MG63 (cell line): ENCODE measurements at places on chromosomes 5 and 9. TPM values are rescaled to one million over a fixed set of nuclear protein-coding genes. Genes with fewer than 3 reads are reported as not detected.
A peak's percentile ranks its signal among the peaks of the same experiment; 100 is the strongest.

GRCh38 chr5:138626333-138626944 lies 51.2 kb upstream of the HSPA9 start:
- peak; percentile 50 for DNase-seq

DNA sequence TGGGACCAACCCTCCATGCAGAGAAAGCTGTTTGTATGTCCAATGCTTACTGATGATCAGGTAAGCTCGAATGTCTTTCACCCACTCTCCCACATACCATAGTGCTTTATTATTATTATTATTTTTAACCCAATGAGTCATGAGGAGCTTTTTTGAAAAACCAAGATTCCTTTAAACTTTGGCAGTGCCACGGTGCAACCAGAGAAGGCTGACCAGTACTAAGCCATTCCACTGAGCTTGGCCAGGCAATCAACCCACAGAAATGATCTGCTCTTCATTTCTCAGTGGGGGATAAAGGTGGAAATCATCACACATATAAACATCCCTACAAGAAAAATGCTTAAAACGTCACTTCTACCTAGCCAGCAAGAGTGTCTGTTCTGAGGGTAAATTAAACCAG lies 35.5 kb downstream of the JAKMIP2 start:
- peak; percentile 8 for DNase-seq

GRCh38 chr9:4865681-4866080 lies 72.9 kb downstream of the RCL1 start:
- DNase-seq, result no peak

Gene SPINK13
- total RNA-seq, result 0.30 TPM in 1 of 2 replicates, not detected in the other

Gene GABRA6
- not detected in 2 replicates for total RNA-seq

DNA sequence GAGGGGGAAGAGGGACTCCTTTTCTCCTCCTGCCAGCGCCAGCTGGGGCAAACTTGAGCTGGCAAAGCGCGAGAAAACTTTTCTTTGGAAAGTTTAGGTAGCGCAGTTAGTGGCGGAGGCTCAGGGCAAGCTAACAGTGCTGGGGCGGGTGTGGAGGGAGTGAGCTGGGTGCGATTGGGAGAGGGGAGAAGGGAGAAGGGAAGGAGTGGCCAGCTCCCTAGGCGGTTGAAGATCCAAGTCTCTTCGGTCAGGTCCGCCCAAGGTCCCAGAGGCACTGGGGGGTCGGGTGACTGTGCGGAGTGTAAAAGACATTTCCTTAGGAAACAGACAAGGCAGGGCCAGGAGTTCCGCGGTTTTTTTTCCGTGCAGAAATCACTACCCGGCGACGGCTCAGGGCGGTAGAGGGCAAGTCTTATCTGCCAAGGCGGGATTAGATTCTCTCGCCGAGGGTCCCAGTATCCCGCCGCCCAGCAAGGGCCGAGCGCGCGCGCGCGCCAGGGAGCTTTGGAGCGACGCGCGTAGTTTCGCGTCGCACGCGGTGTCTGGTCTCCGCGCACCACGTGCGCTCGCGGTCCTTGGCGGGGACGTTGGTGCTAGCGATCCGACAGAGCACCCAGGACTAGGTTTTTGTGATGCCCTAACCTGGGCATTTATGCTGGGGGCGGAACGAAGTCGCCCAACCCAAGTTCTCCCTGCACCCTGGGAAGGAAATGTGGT lies 33.6 kb upstream of the NFIB start:
- peak; percentile 96 for DNase-seq

Gene TRIM41
- total RNA-seq, result 31.9 and 43.0 TPM in 2 replicates

- no peak for DNase-seq
Observed at GRCh38 chr9:16121168-16121567, 568.3 kb downstream of the CCDC171 start.

- DNase-seq, result no peak
Observed at GRCh38 chr5:2249442-2249841, 366.7 kb upstream of the IRX4 start.

Gene TRIM52
- 3.9 and 5.8 TPM in 2 replicates for total RNA-seq

GRCh38 chr5:127094161-127094814 lies 21.0 kb upstream of the C5orf63 start:
- no peak for DNase-seq

Gene SPACA9
- total RNA-seq, result 2.4 and 7.0 TPM in 2 replicates

DNA sequence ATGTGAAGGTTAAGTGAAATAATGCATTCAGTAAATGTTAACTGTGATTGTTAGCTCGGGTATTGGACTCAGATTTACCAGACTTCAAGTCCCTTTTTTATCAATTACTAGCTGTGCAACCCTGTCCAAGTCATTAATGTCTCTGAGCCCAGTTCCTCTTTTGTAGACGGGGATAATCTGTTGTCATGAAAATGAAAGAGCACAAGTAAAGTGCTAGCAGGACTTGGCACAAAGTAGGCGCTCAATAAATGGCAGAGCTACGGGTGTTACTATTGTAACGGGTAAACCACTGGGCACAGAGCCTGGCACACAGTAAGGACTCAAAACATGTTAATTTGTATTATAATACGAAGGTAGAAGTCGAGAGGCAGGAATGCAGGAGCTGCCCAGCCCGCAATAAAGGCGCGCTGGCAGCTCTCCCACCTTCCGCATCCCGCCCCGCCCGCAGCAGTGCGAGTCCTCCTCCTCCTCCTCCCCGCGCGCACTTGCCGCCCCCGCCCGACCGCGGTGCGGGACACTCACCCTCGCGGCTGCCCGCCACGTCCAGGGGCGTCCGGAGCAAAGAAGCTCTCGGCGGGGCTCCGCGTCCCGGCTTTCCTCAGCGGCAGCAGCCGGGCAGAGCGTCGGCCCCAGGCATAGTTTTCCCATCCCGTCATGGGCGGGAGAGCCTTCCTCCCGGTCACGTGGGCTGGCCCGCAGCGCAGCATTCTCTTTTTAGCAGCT lies at the start of gene C1QTNF2:
Gene C1QTNF2 (minus strand): TSS at position 637 of the 723 bp plus-strand sequence. CDS start 15,615 bp downstream, outside the sequence.
- peak; percentile 79 for DNase-seq

Gene CD72
- 0.47 and 0.86 TPM in 2 replicates for total RNA-seq

DNA sequence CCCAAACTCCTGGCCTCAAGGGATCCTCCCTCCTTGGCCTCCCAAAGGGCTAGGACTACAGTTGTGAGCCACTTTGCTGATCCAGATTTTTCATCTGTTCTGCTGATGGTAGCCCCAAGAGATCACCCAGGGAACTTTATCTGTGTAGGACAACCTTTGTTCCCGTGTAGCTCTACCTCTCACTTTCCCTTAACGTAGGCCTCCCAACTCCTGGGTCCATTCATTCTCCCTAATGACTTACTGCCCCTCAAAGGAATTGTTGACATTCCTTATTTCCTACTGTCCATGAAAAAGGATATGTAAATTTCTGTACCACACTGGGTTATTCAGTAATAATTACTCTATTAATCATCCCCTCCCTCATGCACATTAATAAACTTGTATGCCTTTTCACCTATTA lies 51.0 kb upstream of the PHF24 start:
- no peak for DNase-seq

DNA sequence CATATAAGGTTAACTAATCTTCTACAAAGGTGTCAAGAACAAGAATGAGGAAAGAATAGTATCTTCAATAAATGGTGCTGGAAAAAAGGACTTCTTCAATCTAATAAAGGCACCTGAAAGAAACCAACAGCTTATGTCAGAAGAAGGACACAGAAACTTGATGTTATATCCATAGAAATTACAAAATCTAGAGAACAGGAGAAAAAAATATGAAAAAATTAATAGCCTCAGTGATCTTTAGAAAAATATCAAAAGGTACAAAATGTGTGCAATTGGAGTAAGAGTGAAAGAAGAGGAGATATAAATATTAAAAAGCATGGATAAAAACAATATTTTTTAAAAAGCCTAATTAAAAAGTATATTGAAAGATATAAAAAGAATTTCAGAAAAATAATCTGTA lies 18.8 kb upstream of the PRSS3 start:
- no peak for DNase-seq

Gene PCDHGB4
- total RNA-seq, result 0.17 and 0.26 TPM in 2 replicates

Gene PCDHGA11
- total RNA-seq, result not detected in 2 replicates

DNA sequence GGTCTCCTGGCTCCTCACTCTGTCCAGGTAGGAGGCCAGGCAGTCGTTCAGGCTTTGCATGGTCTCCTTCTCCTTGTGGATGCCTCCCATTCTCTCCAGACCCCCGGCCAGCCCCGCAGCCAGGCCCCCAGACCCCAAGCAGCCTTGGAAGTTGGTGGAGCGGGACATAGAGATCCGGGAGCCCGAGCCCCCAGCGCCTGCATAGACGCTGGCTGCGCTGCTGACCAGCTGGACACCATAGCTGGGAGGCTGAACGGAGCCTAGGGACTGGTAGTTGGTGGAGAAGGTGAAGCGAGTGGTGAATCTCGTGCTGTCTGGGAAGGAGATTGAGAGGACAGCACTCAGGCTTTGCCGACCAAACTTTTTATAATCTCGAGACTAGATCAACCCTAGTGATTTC lies 35.9 kb downstream of the FOXI1 start:
- no peak for DNase-seq

DNA sequence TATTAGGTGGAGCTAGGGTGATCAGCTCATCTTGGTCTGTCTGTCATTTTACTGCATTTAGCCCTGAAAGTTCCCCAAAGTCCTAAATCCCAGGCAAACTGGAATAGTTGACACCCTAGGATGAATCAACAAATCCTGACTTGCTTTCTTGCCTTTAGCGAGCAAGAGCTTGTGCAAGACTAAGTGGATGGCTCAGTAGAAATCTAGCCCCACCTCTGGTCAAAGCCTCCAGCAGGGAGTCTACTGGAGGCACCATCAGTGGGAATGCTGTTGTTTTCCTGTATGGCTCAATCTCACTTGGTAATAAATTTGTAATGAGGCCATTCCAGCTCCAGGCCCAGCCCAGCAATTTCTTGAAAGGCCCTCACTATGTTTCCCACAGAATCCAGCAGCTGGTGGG lies 43.7 kb upstream of the TRPC7 start:
- DNase-seq, result no peak

GRCh38 chr5:58505971-58506640 lies 14.9 kb downstream of the GAPT start:
- DNase-seq, result no peak

DNA sequence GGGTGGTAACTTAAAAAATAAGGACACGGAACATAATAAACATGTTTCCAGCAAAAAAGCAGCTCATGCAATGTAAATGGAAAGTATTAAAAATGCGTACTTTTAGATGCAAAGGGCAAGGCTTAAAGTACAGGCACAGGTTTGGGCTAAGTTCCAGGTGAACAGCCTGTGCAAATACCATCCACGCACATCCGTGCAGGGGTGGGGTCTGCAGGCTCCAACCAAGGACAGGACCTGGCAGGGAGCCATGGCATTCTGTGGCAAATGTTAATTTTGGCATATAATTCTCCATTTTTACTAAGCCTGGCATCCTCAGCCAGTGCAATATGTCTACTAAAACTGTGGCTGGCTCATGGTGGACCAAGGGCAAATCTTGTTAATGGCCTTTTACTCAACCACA lies 365.8 kb upstream of the DAP start:
- no peak for DNase-seq

DNA sequence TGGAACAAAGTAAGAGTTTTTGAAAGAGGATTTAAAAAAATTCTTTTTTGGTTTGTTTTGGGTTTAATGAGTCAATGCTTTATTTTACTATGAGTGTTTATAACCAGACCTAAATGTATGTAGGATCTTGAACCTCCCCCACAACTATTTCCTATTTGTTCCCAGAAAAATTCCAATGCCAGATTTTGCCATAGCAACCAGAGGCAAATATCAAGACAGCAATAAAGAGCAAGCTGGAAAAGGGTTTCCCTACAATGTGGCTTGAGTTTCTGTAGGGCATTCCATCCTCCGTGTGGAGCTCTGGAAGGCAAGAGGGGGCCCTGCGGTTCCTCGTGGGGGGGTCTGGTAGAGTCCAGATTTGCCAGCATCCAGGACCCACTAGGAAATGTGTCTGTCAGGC lies 27.8 kb upstream of the GDNF start:
- no peak for DNase-seq

DNA sequence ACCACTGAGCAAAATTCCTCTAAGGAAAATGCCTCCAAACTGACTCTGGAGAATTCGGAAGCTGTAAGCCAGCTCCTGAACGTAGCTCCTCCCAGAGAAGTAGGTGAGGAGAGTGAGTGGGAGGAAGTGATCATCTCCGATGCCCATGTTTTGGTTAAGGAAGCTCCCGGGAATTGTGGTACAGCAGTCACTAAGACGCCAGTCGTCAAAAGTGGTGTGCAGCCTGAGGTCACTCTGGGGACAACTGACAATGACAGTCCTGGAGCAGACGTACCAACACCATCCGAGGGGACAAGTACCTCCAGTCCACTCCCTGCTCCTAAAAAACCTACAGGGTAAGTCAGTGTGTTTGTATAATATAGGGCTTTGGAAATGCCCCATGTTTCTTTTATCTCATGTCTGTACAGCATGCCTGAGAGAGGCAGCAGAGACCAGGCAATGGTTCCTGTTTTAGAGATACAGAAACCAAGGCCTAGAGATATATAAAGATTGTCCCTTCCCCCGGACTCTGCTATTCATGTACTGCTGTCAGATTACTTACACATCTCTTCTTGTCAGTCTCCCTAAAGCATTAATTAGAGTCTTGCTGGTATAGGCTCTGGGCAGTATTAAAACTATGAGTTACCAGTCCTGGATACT lies 23.9 kb downstream of the HMGXB3 start:
- no peak for DNase-seq

- DNase-seq, result no peak
Observed at GRCh38 chr9:137604345-137605086, 970 bp upstream of the ARRDC1 start.

Gene SMU1
- total RNA-seq, result 26.6 and 27.1 TPM in 2 replicates

- DNase-seq, result peak; percentile 65
Observed at GRCh38 chr5:157915638-157916037, 56.7 kb upstream of the CLINT1 start.

GRCh38 chr5:67283275-67283987 lies 86.8 kb upstream of the CD180 start:
- DNase-seq, result peak; percentile 13

DNA sequence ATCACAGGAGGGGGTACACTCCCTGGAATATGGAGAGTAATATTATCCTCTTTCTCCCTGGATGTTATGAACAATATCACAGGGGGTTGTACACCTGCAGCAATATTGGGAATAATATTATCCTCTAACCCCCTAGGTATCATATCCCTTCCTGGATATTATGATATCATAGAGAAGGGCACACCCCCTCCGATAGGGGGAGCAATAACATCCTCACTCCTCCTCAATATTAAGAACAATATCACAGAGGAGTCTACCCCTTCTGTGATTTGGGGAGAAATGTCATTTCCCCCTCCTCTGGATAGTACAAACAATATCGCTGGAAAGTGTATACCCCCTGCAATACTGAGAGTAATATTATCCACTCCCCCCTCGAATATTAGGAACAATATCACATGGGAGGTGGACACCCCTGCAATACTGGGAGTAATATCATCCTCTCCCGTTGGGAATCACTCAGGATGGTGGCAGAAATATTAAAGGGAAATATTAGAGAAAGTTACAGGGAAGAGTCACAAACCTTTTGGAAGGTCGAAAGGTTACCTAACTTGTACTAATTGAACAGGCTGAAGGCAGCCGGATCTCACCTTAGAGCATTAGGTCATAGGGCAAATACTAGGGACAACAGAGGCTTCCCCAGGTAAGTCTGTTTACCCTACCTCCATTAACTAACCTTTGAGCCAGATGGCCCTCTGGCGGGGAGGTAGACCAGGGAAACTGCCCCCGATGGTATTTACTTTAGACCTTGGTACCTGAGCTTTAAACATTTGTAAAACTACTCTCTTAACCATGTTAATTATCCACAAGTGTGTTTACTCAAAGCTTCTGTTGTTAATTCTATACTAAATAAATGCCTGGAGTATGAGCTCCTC lies 57.5 kb upstream of the FREM1 start:
- no peak for DNase-seq
